Colonic mucosa (tissue), 4 donors: ENCODE measurements at places on chromosomes 16 and 17.
A peak's percentile ranks its signal among the peaks of the same experiment; 100 is the strongest.

- DNase-seq = no peak
These were observed 70.9 kb upstream of the KIFC3 start for GRCh38 chr16:57873218-57873617.

DNA sequence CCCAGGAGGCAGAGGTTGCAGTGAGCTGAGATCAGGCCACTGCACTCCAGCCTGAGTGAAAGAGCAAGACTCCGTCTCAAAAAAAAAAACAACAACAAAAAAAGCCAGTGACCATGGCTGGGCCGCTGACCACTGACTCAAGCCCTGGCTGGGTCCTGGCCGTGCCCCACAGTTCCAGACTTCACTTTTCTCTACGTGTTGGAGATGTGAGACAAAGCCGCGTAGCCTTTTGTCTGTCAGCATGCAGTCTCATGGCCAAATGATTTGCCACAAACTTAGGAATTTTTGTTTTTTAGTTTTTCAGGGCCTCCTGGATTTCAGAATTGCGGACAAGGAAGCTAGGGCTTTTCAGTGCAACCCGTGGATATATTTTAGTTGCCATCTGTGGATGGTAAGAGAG lies 89.3 kb upstream of the CIBAR2 start:
- no peak for DNase-seq

GRCh38 chr16:87135246-87136030 lies 181.8 kb downstream of the C16orf95 start:
- no peak for DNase-seq

GRCh38 chr17:76268015-76268749 lies 3.0 kb downstream of the UBALD2 start:
- peak; percentile 77 for DNase-seq

DNA sequence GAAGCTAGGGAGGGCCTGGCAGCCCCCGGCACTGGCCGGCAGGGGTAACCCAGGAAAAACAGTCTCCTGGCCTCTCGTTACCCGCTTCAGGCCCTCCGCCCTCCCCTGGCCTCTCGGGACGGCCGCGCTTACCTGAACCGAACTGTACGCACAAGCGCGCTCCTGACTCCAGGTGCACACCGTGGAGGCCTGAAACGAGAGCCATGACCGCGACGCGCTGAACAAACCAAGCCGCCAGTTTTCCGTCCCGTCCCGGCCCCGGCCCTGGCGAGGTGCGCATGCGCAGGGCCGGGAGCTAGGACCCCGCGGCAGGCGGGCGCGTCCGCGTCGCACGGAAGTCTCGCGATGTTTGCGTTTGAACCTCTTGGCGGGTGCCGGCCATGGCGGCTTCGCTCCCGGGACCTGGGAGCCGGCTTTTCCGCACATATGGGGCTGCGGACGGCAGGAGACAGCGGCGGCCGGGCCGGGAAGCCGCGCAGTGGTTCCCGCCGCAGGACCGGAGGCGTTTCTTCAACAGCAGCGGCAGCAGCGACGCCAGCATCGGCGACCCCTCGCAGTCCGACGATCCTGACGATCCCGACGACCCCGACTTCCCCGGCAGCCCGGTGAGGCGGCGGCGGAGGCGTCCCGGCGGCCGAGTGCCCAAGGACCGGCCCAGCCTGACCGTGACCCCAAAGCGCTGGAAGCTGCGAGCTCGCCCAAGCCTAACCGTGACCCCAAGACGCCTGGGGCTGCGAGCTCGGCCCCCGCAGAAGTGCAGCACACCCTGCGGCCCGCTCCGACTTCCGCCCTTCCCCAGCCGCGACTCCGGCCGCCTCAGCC lies at the start of gene HASPIN:
TSS of gene HASPIN (plus strand) at position 348 of the 822 bp plus-strand sequence. CDS start at position 381, 33 bp downstream.
- peak; percentile 93 for DNase-seq

DNA sequence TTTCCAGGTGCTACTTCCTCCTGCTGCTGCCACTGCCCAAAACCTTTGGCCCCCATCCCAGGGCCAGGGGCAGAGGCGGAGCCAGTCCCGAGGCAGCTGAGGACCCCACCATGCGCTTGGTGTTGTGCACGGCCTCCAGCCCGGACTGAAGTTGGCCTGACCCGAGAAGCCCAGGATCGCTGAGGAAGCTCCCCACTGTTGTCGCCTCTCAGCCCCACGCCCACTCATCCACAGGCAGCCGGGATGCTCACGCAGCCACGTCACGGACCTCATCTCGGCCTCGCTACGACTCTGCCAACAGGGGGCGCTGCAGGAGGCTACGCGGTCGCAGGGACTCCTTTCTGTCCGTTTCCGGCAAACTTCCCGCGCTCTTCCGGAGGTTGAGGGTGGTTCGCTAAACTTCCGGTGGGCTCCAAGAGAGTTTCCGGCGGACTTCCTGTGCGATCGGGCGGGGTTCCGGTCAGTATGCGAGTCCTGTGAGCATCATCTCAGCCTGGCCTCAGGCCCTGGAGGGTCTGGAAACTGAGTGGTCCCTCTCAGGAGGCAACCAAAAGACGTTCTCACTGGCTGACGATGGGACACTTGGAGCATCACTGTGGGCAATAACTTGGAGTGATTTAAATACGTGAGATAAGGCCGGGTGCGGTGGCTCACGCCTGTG lies 12.4 kb downstream of the ZG16B start:
- DNase-seq = peak; percentile 53

DNA sequence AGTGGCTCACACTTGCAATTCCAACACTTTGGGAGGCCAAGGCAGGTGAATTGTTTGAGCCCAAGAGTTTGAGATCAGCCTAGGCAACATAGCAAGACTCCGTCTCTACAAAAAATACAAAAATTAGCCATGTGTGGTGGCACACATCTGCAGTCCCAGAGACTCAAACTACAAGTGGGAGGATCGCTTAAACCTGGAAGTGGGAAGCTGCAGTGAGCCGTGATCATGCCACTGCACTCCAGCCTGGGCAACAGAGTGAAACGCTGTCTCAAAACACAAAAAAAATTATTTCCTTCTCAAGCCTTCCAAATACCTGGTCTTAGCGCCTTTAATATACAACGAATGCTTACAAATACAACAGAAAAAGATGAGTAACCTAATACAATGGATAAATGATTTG lies 19.7 kb upstream of the CBX2 start:
- no peak for DNase-seq

- peak; percentile 57 for DNase-seq
These were observed 9.3 kb downstream of the CHD9NB start for GRCh38 chr16:53043428-53043831.

DNA sequence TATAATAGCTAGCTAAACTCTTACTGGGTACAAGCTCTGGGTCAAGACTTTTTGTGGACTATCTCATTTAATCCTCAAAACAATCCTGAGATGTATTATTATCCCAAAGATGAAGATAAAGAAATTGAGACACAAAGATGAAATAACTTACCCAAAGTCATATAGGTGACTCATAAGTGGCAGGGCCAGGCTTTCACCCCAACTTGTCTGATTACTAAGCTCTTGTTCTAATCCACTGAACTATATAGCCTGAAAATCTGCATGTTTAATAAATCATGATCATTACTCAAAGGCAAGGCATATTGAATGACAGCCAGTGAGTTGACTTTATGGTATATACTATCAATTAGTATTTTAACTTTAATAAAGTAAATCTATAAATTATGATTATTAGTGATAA lies 77.4 kb downstream of the SKAP1 start:
- no peak for DNase-seq

DNA sequence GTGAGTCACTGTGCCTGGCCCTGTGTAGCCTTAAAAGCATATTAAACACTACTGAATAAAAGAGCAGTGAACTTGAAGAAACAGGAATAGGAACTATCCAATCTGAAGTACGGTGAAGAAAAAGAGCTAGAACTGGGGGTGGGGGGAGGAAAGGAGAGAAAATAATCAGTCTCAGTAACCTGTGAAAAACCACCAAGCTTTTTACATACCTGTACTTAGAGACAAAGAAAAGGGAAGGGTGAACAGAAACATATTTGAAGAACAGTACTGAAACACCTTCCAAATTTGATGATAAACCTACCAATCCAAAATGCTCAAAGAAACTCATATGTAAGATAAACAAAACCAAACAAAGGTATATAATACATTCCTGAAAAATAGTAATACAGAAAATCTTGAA lies 77.5 kb downstream of the USP32 start:
- DNase-seq = no peak

DNA sequence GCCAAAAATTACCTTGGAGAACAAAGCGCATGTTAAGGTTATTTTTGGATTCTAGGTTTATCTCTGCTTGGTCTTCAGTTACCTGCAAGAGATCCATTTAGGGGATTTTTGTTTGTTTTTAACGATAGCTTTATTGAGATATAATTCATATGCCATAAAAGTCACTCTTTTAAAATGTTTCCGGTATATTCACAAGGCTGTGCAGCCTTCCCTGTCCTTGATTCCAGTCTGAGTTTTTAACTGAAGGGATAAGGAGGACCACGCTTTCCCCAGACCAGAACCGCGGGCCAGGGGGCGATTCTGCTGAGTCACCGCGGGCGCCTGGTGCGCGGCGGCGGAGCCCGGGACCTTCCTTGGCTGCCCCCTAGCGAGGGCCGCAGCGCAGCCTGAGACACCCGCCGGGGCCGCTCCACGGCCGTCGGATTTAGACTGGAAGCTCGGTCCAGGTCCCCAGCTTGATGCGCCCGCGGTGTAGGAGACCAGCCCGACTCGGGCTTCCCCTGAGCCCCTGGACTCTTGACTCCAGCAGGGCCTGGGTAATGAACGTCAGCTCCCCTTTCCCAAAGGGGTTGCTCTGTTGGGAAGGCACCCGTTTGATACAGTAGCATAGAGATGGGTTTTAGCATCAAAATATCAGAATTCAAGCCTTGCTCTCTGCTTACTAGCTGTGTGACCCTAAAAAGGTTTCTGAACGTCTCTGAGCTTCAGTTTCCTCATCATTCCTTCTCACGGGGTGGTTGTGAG lies 50.0 kb upstream of the STH start:
- peak; percentile 61 for DNase-seq

- DNase-seq = no peak
These were observed 16.2 kb upstream of the MRC2 start for GRCh38 chr17:62611292-62611691.

- DNase-seq = peak; percentile 77
These were observed at the start of gene ARHGAP27 for GRCh38 chr17:45432405-45433158. TSS of gene ARHGAP27 (minus strand) at chr17:45432870. CDS start at chr17:45430279, 2,591 bp downstream.

- no peak for DNase-seq
These were observed 39.9 kb downstream of the DNAH17 start for GRCh38 chr17:78537217-78537860.

- DNase-seq = no peak
These were observed 8.4 kb downstream of the MPRIP start for GRCh38 chr17:17050346-17051345.

DNA sequence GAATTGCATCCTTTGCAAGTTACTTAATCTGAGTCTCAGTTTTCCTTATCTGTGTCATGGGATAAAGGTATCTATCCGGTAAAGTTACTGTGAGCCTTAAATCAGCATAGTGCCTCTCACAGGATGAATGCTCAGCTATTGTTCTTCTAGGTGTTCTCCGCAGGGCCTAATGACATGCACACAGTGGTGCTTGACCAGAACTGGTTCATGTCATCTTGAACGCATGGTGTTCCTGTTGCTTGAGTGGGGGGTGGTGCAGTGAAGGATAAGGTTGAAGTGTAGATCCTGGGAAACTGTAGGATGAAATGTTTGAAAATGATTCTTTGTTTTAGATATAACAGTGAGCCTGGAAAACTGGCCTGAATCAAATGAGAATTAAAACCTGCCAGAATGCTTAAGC lies 4.0 kb downstream of the KRT40 start:
- no peak for DNase-seq

DNA sequence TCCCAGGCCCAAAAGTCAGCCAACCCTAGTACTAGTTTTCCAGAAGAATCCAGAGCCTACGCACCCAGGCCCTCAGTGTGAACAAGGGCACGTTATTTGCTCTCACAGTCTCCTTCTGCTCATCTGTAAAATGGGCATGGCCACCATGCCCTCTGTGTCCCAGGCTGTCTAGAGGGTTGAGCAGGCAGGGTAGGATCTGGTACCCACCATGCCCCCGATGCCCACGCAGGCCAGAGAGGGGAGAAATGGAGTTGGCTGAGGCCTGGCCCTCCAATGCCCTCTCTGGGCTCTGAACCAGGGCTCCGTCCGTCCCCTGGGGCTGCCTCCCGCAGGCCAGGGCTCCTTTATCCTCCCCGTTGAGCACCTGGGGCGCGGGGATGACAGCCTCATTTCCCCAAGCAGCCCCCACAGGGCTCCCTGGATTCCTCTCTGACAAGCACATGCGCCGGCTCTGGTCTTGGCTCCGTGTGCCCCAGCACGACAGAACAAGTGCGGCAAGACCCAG lies 9.1 kb upstream of the BAHCC1 start:
- no peak for DNase-seq

GRCh38 chr16:84454611-84455010 lies 49.8 kb downstream of the MEAK7 start:
- DNase-seq = no peak

DNA sequence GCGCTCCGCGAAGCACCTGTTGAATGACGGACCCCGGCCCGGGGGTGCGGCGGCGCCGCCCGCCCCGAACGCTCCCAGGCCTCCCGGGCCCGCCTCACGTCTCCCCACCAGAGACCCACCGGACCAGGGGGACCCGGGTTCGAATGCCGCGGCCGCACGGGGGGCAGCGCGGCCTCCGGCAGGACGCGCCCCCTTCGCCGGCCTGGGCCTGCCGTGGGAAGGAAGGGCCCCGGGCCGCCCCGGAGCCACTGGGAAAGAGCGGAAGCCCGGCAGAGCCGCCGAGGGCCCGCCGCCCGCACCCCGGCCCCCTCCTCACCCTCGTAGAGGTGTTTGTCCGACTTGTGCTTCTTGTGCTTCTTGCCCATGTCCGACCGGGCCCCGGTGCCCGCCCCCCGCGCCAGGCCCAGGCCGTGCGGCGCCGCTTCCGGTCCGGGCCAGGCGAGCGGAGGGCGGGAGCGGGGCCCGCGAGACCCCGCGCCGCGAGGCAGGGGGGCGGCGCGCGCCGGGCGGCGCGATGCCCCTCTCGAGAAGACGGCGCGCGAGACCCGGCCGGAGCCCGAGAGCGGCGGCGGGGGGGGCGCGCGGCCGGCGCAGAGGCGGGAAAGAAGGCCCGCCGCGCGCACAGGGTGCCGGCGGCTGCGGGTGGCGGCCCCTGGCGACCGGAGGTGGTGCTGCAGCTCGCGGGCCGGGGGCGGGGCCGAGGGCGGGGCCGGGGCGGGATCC lies at the start of gene BRD7:
TSS of gene BRD7 (minus strand) at position 579 of the 723 bp plus-strand sequence. CDS start at position 365, 214 bp downstream.
- DNase-seq = peak; percentile 48

- DNase-seq = no peak
These were observed 278.9 kb downstream of the SNX29 start for GRCh38 chr16:12255473-12255872.

DNA sequence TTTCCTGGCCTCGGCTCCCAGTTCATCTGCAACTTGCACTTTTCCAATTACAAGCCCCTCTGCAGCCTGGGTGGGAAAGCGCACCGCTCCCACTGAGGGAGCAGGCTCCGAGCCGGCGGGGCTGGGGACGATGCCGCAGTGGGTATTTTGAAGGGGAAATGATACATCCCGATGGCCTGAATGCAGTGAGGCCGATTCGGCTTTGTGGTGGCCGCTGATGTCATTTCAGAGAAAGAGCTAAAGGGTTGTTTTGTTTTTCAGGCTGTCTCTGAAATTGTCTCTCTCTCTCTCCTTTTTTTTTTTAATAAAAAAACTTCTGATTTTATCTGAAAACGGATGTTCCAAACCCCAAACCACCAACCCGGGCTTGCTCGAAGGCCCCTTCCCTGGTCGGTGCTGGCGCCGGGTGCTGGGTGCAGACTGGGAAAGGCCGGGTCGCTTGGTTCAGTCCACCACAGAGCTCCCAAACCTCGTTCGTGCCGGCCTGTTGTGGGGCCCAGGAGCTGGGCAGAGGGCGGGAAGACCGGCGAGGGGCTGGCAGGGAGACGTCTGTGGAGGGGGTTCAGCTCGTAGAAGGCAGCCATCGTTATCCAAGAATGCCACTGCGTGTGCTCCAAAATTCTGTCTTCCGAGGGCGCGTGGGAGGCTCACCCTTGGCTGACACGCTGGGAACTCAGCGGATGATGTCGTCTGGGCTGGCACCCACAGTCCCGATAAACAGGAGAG lies 102.8 kb downstream of the FOXL1 start:
- no peak for DNase-seq

GRCh38 chr17:230395-230770 lies 48.9 kb upstream of the DOC2B start:
- DNase-seq = no peak
